ENCODE measurements at places on chromosomes 3 and 15. TPM values are rescaled to one million over a fixed set of nuclear protein-coding genes. Genes with fewer than 3 reads are reported as not detected.

WDR53 gene
- total RNA-seq, result 9.7 TPM

COMMD4 gene
- total RNA-seq, result 31.1 TPM

CKMT1A gene
- total RNA-seq, result 7.1 TPM

A4GNT gene
- total RNA-seq, result not detected

HGD gene
- total RNA-seq, result not detected

DYNC1LI1 gene
- 37.6 TPM for total RNA-seq

NTRK3 gene
- total RNA-seq, result 7.2 TPM

KBTBD12 gene
- total RNA-seq, result 3.1 TPM

GMPPB gene
- total RNA-seq, result 9.5 TPM

DUOX2 gene
- total RNA-seq, result 0.79 TPM
